ENCODE measurements at places on chromosomes 3 and 15. TPM values are rescaled to one million over a fixed set of nuclear protein-coding genes. Genes with fewer than 3 reads are reported as not detected.

- H3K4me3 ChIP-seq = no peak overlapping the region
- no peaks in the 10 kb centered on the region for H3K4me1 ChIP-seq
- no peak overlapping the region for H3K27ac ChIP-seq
- DNase-seq = no peak
These were observed 504.1 kb downstream of the TBL1XR1 start for GRCh38 chr3:176692966-176693785.

DNA sequence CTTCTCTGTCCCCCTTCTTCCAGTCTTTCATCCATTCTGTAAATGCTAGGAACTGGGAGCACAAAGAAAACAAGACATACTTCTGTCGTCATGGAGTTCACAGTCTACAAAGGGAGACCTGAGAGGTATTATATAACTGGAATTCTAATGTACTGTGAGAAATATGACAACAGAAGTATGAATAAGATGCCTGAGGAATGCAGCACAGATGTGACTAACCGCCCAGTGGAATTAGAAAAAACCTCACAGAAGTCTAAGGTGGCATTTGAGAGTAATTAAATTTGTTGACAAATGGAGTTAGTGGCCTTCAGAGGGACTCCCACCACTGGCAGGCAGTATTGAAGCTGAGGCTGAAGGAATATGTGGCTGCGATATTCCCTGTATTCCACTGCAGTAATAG is 168.5 kb upstream of the FAM3D start:
- no peak overlapping the region for H3K27ac ChIP-seq
- H3K27me3 ChIP-seq = no peaks in the 10 kb centered on the region
- no peak overlapping the region for H3K4me3 ChIP-seq
- H3K4me1 ChIP-seq = no peaks in the 10 kb centered on the region

DNA sequence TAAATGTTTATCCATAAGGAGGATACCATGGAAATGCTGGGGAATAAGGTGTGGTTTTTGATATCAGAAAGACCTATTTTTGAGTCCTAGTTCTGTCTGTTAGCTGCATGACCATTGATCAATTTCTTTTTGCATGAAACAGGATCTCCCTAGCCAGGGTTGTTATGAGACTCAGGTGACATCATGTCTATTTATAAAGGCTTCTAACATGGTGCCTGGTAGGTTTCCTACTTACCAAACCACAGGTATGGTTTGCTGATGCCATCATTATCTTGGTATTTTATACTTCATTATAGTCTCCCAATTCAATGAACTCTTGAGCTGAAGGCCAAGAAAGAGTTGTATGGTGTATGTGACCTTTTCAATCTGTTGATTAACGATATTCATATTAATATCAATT is 144.0 kb downstream of the CLSTN2 start:
- no peak overlapping the region for H3K27ac ChIP-seq
- no peaks in the 10 kb centered on the region for H3K27me3 ChIP-seq
- H3K4me1 ChIP-seq = no peaks in the 10 kb centered on the region
- H3K4me3 ChIP-seq = no peak overlapping the region

DNA sequence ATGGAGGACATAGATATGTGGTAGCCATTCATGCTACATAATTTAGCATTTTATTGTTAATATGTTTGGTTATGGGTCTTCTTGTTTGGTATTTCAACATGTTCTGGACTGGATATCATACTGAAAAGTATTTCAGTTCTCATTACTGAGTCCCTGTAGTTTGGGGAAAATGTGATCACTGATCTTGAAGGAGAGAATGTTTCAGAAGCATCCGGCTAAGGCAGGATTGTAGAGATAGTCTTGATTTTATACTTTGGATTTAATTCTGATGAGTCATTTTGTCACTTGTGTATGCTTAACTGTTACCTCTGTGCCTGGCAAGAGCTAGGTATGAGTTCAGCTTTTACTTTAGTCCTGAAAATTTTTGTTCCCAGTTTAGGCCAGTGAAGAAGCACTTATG is 7.1 kb downstream of the CHD2 start:
- peak overlapping the region; percentile 98 for H3K27ac ChIP-seq
- peaks cover 76% of the 10 kb centered on the region for H3K4me1 ChIP-seq
- no peak for DNase-seq
- H3K36me3 ChIP-seq = peaks cover 82% of the 10 kb centered on the region
- H3K27me3 ChIP-seq = no peaks in the 10 kb centered on the region

DNA sequence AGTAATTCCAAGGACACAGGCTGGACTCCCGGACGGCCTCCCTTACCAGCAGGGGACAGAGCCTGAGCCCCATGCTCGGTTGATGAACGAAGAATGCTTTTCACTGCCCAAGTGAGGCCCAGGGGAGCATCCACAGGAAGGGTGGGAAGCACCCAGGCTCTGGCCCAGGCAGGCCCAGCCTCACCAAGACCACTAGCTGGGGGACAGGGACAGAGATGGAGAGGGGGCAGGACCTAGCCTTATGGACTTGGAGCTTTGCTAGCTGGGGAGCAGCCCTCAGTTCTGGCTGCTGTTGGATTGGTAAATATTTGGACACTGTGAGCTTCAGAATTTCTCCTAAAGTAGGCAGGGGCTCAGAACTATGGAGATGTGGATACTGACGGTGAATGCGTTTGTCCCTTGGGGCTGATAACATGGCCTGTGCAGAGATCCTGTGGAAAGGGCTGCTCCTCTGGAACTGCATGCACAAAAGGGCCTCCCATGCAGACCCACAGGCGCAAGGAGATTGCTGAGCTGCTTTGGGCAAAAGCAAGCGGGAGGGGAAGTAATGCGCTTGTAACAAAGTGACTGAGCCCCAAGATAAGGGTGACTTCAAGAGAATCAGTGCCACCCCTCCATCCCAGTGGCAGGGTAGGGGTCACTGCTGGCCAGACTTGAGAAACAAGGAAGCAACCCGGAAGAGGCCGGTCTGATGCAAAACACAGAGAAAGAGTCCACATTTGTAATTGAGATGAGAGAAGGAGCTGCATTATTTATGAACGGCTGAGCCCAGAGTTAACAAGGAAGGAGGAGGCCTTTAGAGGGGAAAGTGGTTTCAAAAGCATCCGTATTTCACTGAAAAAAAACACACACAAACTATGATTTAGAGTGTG is 70.1 kb upstream of the MEF2A start:
- peak; percentile 44 for DNase-seq
- peak overlapping the region; percentile 62 for H3K4me3 ChIP-seq
- peaks cover 12% of the 10 kb centered on the region for H3K36me3 ChIP-seq
- peaks cover 53% of the 10 kb centered on the region for H3K4me1 ChIP-seq
- peak overlapping the region; percentile 97 for H3K27ac ChIP-seq

- H3K36me3 ChIP-seq = no peaks in the 10 kb centered on the region
- H3K27me3 ChIP-seq = peaks cover 9% of the 10 kb centered on the region
- no peak overlapping the region for H3K27ac ChIP-seq
- DNase-seq = no peak
- H3K4me1 ChIP-seq = no peaks in the 10 kb centered on the region
- no peak overlapping the region for H3K4me3 ChIP-seq
These were observed 230.9 kb downstream of the XXYLT1 start for GRCh38 chr3:195040094-195040493.

GRCh38 chr3:68186733-68187132 is 532.3 kb upstream of the SUCLG2 start:
- no peak for DNase-seq
- no peak overlapping the region for H3K27ac ChIP-seq
- H3K36me3 ChIP-seq = no peaks in the 10 kb centered on the region
- no peaks in the 10 kb centered on the region for H3K27me3 ChIP-seq

GRCh38 chr3:27479806-27480543 is 4.2 kb downstream of the SLC4A7 start:
- H3K27me3 ChIP-seq = no peaks in the 10 kb centered on the region
- H3K4me3 ChIP-seq = peak overlapping the region; percentile 61
- peak overlapping the region; percentile 81 for H3K27ac ChIP-seq
- peaks cover 48% of the 10 kb centered on the region for H3K4me1 ChIP-seq
- H3K36me3 ChIP-seq = peaks cover 49% of the 10 kb centered on the region

DNA sequence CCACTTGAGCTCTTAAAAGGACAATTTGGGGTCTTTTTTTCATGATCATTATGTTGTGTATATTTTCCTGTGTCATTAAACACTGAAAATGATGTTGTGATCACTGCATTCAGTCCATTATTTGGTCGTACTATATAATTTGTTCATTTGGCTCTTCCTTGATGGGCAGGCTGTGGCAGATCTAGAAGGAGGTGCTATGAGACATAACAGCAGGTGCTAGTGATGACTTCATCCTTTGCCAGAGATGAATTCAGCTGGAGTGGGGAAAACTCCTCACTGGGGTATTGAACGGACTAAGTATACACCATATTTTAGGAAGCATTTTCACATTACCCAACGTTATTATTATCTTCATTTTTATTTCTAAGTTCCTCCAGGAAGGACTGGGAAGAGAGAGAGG is 12.0 kb downstream of the CMTM7 start:
- peaks cover 25% of the 10 kb centered on the region for H3K36me3 ChIP-seq
- no peak for DNase-seq
- H3K4me3 ChIP-seq = no peak overlapping the region
- no peaks in the 10 kb centered on the region for H3K27me3 ChIP-seq
- peaks cover 71% of the 10 kb centered on the region for H3K4me1 ChIP-seq

GRCh38 chr3:48564022-48564421 is 441 bp upstream of the UCN2 start:
- H3K27me3 ChIP-seq = peaks cover 3% of the 10 kb centered on the region
- no peak overlapping the region for H3K27ac ChIP-seq
- DNase-seq = peak; percentile 46
- H3K4me1 ChIP-seq = peaks cover 51% of the 10 kb centered on the region

- no peak overlapping the region for H3K27ac ChIP-seq
- H3K36me3 ChIP-seq = no peaks in the 10 kb centered on the region
- H3K27me3 ChIP-seq = no peaks in the 10 kb centered on the region
- DNase-seq = no peak
- no peak overlapping the region for H3K4me3 ChIP-seq
These were observed 150.9 kb downstream of the RYR3 start for GRCh38 chr15:33461671-33462070.

- H3K27me3 ChIP-seq = peaks cover 1% of the 10 kb centered on the region
- no peak overlapping the region for H3K4me3 ChIP-seq
- peak; percentile 55 for DNase-seq
- H3K36me3 ChIP-seq = peaks cover 7% of the 10 kb centered on the region
- H3K4me1 ChIP-seq = peaks cover 33% of the 10 kb centered on the region
These were observed 2.1 kb upstream of the SNX22 start for GRCh38 chr15:64149424-64149823.

- DNase-seq = no peak
- H3K27me3 ChIP-seq = peaks cover 23% of the 10 kb centered on the region
- no peak overlapping the region for H3K4me3 ChIP-seq
- H3K27ac ChIP-seq = no peak overlapping the region
- no peaks in the 10 kb centered on the region for H3K36me3 ChIP-seq
These were observed 28.3 kb downstream of the RPLP1 start for GRCh38 chr15:69480932-69481331.

DNA sequence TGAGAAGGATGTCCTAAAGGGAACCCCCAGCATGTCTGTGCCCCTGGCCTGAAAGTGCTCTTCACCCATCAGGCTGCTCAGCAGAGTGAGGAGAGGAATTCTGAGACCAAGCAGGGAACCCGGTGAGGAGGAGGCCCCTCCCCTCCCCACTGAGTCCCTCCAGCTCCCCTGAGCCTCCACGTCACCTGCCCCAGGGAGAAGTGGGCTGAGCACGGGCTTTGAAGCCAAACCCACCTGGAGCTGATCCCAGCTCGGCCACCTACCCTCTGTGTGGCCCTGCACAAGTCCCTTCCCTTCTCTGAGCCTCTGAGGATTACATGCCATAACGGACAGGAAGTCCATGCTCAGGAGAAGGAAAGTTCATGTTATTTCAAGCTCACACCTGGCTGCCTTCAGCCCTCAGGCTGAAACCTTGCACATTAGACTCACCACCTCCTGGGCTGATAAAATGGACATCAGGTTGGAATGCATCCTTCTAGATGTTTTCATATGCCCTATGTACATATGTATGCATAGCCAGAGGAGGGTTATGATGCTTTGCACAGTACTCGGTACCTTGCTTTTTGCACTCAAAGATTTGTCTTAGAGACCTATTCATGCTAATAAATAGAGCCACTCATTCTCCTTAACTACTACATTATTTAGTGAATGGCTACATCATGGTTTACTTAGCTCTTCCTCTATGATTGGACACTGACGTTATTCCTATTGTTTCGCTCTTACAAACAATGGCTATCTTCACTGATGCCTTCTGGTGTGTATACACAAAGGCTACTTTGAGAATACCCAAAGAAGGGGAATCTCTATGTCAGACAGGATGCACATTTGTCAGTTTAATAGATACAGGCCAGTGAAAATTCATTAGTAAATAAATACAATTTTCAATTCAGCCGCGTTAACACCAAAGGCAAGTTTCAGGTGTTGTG is 31.6 kb upstream of the GATA2 start:
- no peak overlapping the region for H3K4me3 ChIP-seq
- peaks cover 33% of the 10 kb centered on the region for H3K27me3 ChIP-seq
- H3K27ac ChIP-seq = no peak overlapping the region
- no peaks in the 10 kb centered on the region for H3K36me3 ChIP-seq

DNA sequence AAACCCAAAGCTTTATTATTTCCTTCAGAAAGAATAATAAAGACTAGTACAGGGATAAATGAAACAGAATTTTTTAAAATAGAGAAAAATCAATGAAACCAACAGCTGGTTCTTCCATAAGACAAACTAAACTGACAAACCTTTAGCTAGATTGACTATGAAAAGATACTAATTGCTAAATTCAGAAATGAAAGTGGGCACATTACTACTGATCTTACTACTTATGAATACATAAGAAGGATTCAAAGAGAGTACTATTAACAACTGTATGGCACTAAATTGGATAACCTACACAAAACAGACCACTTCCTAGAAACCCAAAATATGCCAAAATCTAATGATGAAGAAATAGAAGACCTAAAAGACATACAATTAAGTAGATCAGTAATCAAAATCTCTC is 278.2 kb downstream of the ISL2 start:
- H3K27me3 ChIP-seq = no peaks in the 10 kb centered on the region
- H3K4me3 ChIP-seq = no peak overlapping the region
- no peak overlapping the region for H3K27ac ChIP-seq
- DNase-seq = no peak

- peaks cover 17% of the 10 kb centered on the region for H3K36me3 ChIP-seq
- H3K27me3 ChIP-seq = no peaks in the 10 kb centered on the region
These were observed 74.2 kb upstream of the FBN1 start for GRCh38 chr15:48719668-48720067.

The LMAN1L gene
- 1.0 TPM for total RNA-seq

The CACNA1D gene
- 0.32 TPM for total RNA-seq

The ROPN1 gene
- not detected for total RNA-seq

The FAM81A gene
- 4.6 TPM for total RNA-seq

The NBEAL2 gene
- 212 TPM for total RNA-seq

The KCNMB3 gene
- 1.2 TPM for total RNA-seq

Data from activated CD8-positive, alpha-beta T cell treated with anti-CD3 and anti-CD28 coated beads, Interleukin-2, amount 10 ng/mL, durations not matched to agents 7 days and 5 days (primary cell).